ENCODE measurements at places on chromosomes 5 and 9.

DNA sequence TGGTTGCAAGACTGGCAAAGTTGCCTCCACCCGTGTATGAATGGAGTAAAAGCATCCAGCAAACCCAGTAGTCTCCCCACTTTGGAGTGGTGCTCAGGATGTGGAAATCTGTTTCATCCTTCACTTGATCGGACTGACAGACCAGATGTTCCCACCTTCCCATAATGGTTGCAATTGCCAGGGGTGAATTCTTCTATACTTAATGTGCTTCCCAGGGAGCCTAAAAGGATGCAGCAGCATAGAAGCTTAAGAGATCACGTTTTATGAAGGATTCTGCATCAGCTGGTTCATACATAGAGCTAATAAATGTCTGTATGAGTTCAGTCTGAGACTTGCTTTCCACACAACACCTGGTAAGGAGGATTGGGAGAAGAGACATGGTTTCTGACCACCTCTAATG is 198.8 kb upstream of the S1PR3 start:
- H3K4me1 ChIP-seq = peaks cover 3% of the 10 kb centered on the region
- DNase-seq = no peak

- H3K36me3 ChIP-seq = no peaks in the 10 kb centered on the region
- no peak for DNase-seq
- peaks cover 14% of the 10 kb centered on the region for H3K4me1 ChIP-seq
- H3K27ac ChIP-seq = no peak overlapping the region
These were observed 17.7 kb downstream of the GNAQ start for GRCh38 chr9:78013934-78014333.

DNA sequence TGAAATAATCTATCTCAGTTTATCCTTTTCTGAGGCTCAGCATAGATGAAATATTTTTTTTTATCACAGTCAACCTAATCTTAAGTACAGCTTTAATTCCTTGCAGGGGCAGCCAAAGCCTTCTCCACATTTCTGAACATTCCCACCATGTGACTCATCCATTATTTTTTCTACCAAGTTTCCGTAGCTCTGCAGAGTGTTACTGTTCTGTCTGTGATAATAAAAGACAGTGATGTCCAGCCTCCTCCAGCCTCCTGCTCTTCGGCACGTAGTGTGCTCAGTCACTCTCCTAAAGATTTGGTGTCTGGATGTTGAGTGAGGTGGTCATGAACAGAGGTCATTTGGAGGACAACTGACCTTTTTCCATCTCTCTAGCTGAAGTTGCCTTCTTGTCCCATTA is 338.1 kb upstream of the ADAMTS16 start:
- H3K27ac ChIP-seq = no peak overlapping the region
- no peak overlapping the region for H3K4me3 ChIP-seq
- no peaks in the 10 kb centered on the region for H3K4me1 ChIP-seq
- no peak for DNase-seq

DNA sequence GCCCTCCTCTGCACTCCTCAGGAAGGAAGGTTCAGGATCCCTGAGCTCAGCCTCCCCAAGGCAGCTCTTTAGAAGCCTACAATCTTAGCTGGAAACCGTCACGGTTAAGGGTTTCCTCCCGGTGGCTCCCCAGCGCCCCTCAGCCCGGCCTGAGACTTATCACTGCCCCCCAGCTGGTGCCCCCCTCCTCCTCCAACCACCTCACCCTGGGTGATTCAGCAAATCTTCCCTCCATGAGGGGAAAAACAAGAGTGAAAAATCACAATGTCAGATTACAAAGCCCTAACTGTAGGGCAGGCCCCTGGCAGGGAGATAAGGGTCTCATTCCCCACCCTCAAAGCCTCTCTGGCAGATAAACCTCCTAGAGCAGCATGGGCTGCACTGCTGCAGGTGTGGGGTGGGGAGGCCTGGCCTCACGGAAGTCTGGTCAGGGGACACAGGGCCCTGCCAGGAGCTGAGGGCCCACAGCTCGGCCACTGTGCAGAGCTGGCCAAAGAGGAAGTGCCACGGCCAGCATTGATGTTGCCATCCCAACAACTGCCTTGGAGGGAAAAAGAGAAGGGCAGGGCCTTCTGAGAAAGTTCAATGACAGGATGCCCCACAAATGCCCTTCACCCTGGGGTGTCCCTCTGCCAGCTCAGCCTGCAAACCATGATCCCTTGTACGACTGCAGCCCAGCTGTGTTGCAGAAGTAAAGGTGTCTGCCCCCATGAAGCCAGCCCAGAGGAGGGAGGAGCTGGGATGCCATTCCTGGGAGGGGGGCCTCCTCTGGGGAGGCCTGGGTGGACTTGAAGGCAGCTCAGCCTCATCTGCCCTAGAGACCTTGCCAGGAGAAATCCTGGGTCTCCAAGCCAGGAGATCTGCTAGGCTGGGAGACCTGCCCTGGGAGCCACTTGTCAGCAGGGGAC is 25.9 kb downstream of the GFI1B start:
- H3K27ac ChIP-seq = no peak overlapping the region
- no peak overlapping the region for H3K4me3 ChIP-seq
- H3K27me3 ChIP-seq = peaks cover 3% of the 10 kb centered on the region
- DNase-seq = no peak
- H3K4me1 ChIP-seq = no peaks in the 10 kb centered on the region

DNA sequence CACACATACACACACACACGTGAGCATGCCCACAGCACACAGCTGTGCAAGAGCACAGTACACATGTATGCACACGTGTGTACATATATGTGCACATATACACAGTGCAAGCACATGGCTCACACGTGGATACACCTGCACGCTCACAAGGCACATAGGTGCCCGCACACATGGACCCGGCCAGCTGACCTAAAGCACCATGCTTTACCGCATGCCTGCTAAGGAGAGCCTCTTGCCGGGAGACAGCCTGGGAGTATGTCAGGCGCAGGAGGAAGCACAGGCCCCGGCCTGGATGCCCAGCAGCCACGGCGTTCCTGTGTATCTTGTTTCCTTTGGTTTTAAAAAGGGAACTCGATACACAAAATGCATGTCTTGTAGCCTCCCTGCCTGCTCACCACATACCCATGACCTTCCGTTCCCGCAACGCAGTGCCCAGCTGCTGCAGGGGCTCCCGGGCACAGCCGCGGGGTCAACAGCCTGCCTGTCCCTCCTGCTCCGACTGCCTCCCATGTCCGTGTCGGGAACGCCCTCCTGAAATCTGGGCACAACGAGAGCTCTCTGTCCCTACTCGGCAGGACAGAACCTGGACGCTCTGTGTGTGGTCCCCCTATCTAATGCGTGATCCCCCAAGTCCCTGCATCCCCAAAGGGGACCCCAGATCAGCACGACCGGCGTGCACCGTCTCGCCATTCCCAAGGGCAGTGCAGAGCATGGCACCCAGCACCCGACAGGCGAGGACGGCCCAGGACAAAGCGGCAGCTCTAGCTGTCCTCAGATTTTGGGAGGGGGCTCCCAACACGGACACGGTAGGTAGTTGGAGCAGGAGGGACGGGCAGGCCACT is 3.6 kb downstream of the SLC12A7 start:
- peaks cover 8% of the 10 kb centered on the region for H3K4me1 ChIP-seq
- H3K27me3 ChIP-seq = no peaks in the 10 kb centered on the region
- no peaks in the 10 kb centered on the region for H3K36me3 ChIP-seq
- H3K4me3 ChIP-seq = no peak overlapping the region

Measured in lung (tissue), 17 donors.